ENCODE measurements at places on chromosomes 16 and 17.

- no peak for DNase-seq
These were observed 196.4 kb upstream of the IRX3 start for GRCh38 chr16:54482892-54483574.

- DNase-seq: no peak
These were observed 399.2 kb downstream of the CNTNAP4 start for GRCh38 chr16:76676356-76676755.

- no peak for DNase-seq
These were observed 663 bp upstream of the GINS2 start for GRCh38 chr16:85689285-85689949.

DNA sequence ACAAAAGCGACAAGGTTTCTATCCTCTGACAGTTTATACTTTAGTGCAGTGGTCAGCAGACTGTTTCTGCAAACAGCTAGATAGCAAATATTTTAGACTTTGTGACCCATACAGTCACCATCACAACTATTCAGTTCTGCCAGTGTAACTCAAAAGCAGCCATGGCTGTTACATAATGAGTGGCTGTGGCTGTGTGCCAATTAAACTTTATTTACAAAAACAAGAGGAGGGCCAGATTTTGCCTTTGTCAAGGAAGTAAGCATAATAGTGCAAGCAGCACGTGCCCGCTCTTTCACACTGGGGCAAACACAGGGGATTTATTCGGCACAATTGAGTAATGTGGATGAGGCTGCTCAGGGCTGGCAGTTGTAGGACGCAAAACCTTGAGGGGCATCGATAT lies 551.5 kb downstream of the MAF start:
- DNase-seq: no peak

GRCh38 chr17:8494506-8495111 lies 58.9 kb downstream of the NDEL1 start:
- DNase-seq: no peak

DNA sequence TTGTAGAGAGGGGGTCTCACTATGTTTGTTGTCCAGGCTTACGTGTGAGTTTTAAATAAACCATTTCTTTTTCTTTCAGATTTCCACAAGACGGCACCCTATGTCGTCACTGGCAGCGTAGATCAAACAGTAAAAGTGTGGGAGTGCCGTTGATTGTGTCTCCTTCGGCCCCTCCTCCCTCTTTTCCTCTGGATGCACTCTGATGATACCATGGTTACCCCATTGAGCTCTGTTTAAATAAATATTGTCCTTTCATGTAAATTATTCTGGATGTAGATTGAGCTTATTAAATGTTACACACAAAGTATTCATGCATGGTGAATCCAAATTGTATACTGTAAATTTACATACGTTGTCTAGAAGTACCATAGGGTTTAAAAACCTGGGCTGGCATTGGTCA lies 29.9 kb downstream of the CLUH start:
- DNase-seq: no peak

GRCh38 chr17:17877529-17878358 lies 41.0 kb upstream of the SREBF1 start:
- DNase-seq: no peak

DNA sequence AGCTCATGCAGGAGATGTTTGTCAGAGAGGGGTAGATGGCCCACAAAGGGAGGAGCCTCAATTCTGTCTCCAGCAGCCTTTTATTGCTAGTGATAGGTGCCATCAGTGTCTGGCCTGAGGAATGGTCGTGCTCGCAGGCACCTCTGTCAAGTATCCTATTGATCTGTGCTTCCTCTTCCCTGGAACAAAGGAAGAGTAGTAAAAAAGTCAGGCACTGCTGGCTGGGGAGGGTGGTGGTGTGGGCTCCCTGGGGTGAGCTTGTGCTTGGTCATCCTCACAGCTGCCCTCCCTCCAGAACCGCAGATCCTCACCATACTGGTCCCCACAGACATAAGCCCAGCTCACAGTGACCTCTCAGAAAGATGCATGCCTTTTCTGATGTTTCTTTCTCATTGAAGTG lies 15.0 kb upstream of the SALL1 start:
- DNase-seq: no peak

DNA sequence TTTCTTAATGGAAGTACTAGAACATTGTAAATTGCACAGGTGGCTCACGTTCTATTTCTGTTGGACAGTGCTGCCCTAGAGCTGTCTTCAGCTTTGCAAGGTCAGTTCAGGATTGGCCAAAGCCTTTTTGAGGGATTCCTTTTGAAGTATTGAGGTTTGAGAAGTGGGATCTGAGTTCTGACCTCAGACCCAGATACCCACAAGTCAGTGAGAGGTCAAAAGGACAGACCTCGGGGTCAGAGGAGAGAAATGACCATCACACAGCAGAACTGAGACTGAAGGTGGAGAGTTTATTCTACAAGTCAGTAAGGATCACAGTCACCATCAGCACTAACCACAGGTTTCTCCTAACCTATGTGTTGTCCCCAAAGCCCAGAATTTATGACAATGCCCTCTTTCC lies 1.7 kb downstream of the ACSM5 start:
- no peak for DNase-seq

GRCh38 chr17:57849163-57849873 lies 526 bp downstream of the MRPS23 start:
- no peak for DNase-seq

- no peak for DNase-seq
These were observed 2.8 kb upstream of the KDM6B start for GRCh38 chr17:7831233-7831632.

- no peak for DNase-seq
These were observed 365.1 kb upstream of the CDH5 start for GRCh38 chr16:66001432-66001831.

- no peak for DNase-seq
These were observed 727.5 kb downstream of the KCNJ2 start for GRCh38 chr17:70896843-70897242.

Data from substantia nigra (tissue), 51 donors.